Tongue (tissue), 3 donors: ENCODE measurements at places on chromosomes 1 and 21.
A peak's percentile ranks its signal among the peaks of the same experiment; 100 is the strongest.

DNA sequence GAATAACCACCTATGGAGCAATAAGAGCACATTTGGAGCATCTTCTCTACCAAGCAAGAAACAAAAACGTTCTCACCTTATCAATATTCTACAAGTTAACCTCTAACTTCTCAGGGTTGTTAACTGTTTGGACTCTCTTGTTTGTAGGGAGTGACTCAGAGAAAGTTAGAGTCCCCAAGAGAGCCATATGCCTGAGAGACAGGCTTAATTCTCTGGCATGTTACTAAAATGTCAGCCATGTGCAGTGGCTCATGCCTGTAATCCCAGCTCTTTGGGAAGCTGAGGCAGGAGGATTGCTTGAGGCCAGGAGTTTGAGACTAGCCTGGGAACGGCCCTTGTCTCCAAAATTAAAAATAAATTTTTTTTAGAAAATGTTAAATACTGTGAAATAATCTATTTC, 4.2 kb upstream of the HENMT1 start:
- no peak for DNase-seq

- DNase-seq, result no peak
Measured at GRCh38 chr1:223473601-223474344, 80.6 kb downstream of the CCDC185 start.

DNA sequence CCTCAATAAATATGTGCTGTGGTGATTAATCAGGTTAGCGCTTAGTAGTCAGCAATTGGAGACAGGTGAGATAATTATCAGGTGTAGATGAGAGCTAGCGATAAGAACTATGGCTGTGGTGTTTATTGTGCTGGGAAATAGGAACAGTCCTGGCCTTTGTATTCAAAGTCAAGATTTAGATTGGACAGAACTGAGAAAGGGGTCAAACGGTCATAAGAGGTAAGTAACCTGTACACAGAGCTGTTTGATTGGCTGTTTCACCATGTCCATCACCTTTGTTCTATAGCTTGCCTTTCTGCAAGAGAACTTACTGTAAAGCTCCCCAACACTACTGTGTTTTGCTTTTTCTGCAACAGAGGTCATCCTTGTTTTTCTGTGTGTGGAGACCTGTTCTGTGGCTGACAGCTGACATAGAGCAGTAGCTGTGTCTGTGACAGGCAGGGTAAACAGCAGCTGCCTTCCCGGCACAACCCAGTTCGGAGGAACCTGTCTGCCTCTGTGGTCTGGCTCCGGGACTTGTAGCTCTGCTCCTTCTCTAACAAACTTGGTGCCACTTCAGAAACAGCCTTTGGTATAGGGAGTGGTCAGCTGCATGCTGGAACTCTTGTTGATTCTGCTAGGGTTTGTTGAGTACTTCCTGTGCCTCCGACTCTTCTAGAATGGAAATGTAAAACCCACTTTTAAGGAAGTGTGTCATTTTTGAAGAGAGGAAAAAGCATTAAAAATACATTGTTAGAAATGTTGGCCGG, 21.1 kb upstream of the CDC42 start:
- peak; percentile 74 for DNase-seq

DNA sequence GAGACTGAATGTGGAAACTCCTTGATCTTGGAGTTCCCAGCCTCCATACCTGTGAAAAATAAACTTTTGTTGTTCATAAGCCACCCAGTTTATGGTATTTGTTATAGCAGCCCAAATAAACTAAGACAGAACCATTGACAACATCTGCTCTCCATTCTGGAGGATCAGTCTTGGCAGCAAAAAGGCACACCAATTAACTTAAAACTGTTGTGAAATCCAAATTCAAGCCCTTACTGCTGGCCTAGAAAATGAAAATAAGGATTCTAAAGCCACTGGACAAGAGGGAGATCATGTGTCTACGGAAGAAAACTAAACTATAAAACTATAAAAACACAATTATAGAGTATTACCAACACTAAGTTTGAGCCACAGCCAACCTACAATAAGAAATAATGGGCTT, 172.1 kb upstream of the RNPC3 start:
- no peak for DNase-seq

DNA sequence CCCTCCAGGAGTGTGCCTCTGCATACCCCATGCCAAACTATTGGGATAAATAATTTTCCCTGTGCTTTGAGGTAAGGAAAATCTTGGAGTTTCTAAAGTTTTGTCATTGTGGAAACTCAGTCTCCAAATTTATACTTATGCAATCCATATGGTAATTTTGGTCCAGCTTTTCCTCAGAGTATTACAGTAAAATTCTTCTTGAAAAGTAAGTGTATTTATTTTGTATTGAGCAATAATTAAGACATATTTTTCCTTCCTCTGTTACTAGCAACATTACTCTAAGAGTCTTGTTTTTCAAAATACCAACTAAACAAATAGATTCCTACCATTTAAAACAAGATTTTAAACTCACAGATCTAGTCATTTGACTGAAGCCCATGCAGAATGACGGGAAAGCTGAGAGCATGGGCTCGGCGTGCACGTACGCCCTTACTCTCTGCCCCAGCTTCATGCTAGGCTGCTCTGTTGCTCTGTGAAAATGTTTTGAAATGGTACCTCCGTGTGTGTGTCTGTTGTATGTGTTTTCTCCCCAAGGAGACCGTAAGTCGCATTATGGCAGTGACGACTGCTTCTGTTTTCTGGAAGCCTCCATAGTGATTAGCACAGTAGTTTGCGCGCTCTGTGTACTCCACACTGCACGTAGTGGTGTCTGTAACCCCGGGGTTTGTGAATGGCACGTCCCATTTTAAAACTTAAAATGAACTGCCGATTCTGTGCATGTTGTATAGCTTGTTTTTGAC, 165.3 kb downstream of the SDCCAG8 start:
- DNase-seq, result no peak

GRCh38 chr1:31696242-31696641, 7.6 kb downstream of the COL16A1 start:
- peak; percentile 65 for DNase-seq

GRCh38 chr1:101207891-101208290, 28.9 kb upstream of the S1PR1 start:
- DNase-seq, result no peak

- DNase-seq, result no peak
Measured at GRCh38 chr1:55184859-55185258, 30.3 kb downstream of the USP24 start.

DNA sequence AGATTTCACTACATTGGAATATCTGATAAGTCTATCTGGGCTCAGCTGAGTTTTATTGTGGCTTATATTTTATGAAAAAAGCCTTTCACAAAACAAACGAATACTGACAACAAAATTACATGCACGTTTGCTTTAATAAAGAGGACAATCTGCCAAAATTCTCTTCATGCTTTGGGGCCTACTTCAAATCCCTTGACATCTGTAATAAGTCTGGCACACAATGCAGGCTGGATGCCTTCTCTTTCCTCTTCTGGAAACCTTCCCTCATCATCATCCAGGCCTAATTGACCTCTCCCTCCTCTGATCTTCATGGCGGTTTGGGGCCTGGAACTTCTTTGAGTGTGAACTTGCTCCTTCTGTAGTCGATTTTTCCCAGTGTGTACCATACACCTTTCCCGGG, 70.3 kb downstream of the MAP10 start:
- DNase-seq, result no peak

GRCh38 chr1:100100202-100100601, 32.5 kb downstream of the SASS6 start:
- no peak for DNase-seq

DNA sequence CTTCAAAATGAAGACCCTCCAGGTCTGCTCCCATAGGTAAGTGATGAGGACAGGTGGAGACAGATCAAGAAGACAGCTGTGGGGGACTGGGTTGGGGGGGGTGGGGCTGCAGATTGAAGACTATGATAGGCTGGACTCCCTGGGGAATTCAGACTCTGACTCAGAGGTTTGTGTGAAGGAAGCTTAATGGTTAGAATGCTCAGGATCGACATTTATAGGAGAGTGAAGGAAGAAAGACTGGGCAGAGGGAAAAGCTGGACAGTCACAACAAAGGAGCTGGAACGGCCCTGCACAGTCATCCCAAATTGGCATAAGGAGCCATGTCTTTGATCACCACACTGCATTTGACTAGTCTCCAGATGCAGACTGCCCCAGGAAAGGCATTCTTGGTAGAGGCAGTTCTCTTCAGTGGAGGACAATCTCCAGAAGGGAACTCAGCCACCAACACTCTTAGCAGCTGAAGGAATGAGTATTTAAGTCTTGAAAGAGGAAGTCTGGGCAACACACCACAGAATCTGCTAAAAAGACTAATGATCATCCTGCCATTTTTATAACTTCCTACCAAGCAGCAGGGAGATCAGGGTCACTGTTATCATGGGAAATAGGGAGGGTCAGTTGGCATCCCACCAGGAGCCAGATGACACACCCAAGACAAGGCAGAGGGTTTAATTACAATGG, 120.0 kb upstream of the ZC3H11B start:
- no peak for DNase-seq

DNA sequence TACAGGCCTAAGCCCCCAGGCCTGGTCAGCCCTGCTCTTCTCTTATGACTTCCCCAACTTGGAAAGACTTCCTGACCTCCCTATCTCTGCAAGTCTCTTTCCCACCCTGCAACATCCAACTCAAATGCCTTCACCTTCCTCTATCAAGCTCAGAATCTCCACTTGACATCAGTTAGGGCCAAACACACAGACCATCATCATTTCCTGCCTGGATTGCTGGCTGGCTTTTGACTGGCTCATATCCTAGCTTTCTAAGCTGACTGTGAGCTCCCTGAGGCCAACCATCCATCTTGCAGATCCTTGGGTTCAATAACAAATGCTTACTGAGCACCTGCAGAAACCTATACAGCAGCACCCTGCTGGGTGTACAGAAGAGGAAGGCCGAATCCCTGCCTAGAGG, 137.3 kb upstream of the EDN2 start:
- DNase-seq, result no peak

- no peak for DNase-seq
Measured at GRCh38 chr1:181791721-181792120, 269.8 kb downstream of the ZNF648 start.

DNA sequence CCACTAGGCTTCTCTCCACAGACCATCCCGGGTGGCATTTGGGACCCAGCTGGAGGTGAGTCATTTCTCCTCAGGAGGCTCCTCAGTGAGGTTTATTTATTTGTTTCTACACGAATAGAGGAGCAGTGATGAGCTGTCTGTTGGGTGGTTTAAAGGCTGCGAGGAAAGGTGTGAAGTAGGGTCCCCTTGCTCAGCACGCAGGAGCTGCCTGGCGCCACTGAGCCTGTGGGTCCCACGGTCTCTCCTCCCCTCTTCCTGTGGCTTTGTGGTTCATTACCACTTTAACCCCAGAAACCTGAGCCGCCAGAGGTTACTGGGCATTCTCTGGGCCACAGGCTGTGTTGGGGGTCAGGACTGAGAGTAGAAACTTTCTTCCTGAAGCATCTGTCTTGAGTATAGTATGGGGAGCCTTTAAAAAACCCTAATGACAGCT, 39.9 kb downstream of the IL6R start:
- no peak for DNase-seq

- peak; percentile 25 for DNase-seq
Measured at GRCh38 chr1:82586473-82586872, 785.7 kb downstream of the ADGRL2 start.

GRCh38 chr1:210143465-210144062, 89.0 kb upstream of the SERTAD4 start:
- DNase-seq, result peak; percentile 88

GRCh38 chr1:30538226-30538992, 185.0 kb downstream of the MATN1 start:
- no peak for DNase-seq
